ENCODE measurements at places on chromosomes 12 and 14.

- no peak for DNase-seq
Observed at GRCh38 chr12:108519558-108519957, 4.5 kb downstream of the FICD start.

DNA sequence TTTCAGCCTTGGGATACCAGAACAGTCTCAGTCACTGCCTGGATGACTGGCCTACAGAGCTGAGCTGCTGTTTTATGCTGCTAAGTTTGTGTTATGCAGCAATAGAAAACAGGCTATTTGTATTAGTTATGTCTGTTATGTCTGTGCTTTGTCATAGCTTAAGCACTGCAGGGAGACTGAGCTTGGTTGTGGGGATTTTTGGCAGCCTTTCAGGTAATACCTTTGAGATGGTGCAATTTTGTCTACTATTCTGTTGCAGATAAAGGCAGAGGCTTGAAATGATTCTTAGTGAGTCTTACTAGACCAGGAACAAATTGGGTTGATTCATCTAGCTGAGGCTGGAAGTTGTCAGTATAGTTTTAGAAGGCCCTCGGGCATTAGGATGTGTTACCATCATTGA, 201.3 kb upstream of the RBM19 start:
- no peak for DNase-seq

DNA sequence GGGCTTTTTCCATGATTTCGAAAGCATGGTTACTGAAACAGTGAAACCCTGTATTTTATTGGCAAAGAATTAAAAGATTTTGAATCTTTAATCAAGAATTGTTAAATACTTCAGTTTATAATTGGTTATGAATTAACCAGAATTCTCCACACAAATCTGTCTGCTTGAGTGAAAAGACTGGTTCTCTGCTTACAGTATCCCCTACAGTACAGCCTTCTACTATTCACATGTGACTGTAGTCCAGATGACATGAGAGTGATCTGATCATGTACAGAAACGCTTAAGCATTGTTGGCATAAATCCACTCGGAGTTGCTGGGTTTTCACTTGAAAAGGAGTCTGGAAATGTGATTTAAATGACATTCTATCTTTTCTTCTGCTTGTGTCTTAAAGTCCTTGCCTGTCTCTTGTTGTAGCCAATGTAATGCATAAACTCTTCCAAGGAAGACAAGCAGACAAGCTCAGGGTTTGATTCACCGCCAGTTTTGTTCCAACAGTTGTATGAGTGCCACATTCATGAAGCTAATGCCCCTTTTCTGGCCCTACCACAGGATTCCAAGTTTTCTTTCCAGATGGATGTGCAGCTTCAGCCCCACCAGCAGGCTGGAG, 222.0 kb upstream of the LRIG3 start:
- no peak for DNase-seq

GRCh38 chr12:30835216-30835615, 80.5 kb upstream of the CAPRIN2 start:
- DNase-seq, result no peak

DNA sequence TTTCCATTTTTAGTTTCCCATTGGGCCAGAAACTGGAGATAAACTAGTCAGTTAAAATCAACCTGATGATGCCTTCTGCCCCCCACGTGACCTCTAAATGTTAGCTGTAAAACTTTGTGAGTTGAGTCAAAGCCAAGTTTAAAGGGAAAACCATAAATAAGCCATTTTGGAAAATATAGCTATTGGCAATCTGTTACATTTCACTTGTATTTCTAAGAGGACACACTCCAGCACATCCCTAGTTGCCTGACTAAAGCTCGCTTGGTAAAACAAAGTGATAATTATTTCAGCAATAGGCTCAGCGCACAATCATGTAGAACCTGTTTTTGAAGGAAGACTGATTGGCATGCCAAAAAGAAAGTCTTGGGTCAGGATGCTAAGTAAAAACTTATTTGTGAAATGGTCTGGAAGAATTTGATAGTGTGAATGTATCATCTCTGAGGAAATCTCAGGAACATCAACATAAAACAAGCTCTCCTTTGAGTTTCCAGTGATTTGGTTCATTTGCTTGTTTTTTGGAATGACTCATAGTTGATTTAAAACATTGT, 49.2 kb upstream of the AEBP2 start:
- DNase-seq, result no peak

- DNase-seq, result no peak
Observed at GRCh38 chr14:90532826-90533525, 136.1 kb downstream of the CALM1 start.

DNA sequence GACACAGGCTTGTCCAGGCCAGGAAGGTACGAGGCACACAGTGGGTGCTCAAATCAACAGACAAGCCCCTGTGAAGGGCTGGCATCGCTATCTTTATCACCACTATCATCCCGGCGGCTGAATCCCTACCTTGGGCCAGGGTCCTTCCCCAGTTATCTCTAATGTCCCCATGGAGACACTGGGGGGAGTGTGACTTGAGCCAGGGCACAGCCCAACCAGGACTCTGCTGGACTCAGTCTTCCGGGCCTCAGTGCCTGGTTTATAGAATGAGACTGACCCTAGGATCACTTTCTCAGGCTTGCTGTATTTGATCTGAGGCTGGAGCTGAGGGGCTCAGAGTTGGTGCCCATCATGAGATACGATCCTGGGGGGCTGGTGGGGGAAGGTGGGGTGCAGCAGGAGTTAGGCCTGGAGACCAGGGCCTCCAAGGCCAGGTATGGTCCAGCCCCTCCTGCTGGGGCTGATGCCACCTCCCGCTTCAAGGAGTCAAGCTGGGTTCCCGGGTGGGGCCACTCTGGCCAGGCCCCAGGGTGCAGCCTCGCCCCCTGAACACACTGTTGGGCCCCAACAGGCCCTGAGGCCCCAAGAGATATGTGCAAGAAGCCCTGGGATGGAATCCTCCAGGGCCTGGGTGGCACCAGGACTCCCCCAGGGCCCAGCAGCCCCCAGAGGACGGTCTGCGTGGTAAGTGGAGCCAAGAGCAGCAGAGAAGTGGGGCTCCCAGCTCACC, 11.8 kb downstream of the BEGAIN start:
- DNase-seq, result no peak

- DNase-seq, result no peak
Observed at GRCh38 chr12:121811434-121812319, 7.9 kb downstream of the SETD1B start.

GRCh38 chr14:76261371-76261811, 109.7 kb downstream of the GPATCH2L start:
- no peak for DNase-seq

- DNase-seq, result peak; percentile 62
Observed at GRCh38 chr12:57522011-57522886, at the start of gene MBD6. Gene MBD6, plus strand, starts transcription at chr12:57522824. Its CDS starts 1,480 bp downstream, at chr12:57524304.

DNA sequence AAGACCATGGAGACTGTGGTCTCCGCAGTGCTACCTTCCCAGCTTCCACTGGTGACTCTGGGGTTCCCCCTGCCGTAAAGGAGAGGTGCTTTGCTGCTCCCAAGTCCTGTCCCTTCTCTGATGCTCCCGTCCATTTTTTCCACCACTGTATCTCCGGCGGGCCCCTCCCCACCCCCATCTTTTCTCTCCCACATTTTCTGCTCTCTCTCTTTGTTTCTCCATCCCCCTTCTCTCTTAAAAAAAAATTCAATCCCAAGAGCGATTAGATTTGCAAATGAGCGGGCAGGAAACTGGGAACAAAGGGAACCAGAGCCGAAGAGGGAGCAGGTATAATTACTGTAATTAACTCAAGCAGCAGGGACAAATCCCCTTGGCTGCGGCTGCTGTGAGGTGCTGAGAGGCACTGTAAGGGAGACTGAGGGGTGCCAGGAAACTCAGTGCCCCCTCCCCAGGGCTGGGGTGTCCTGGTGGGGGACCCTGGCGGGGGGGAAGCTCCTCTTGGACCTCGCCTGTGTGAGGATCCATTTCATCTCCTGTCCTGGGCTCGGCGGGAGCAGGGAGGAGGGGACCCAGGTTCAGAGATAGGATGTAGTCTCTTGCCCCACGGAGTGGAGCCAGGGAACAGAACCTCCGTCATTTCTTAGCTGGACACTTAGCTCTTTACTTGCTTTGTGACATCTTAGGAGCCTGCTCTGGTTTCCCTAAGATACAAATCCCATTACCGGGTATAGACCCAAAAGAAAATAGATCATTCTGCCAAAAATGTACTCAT, 140.4 kb upstream of the NRXN3 start:
- DNase-seq, result no peak

- no peak for DNase-seq
Observed at GRCh38 chr14:56207626-56208292, 89.5 kb downstream of the PELI2 start.

GRCh38 chr12:117342682-117343081, 18.7 kb downstream of the NOS1 start:
- DNase-seq, result no peak

- DNase-seq, result no peak
Observed at GRCh38 chr12:125451408-125451807, 386.2 kb downstream of the AACS start.

All from cortex of kidney (tissue), 1 donor.